ENCODE measurements at places on chromosomes 4 and X.
A peak's percentile ranks its signal among the peaks of the same experiment; 100 is the strongest.

DNA sequence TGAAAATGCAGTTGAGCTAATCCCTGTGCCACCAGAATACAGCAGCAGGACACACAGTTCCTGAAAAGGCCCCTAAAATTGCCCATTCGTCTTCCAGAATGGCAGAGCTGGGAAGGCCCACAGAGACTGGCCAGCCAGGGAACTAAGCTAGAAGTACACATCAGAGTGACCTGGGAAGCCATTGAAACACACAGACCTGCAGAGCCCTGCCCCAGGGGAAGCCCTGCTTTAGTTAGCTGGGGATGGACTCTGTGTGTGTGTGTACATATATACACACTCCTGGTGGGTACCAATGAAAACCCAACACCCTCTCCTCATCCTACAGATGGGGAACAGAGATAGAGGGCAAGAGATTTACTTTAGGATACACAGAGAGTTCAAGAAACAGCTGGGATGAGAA lies 227.7 kb downstream of the HS6ST2 start:
- DNase-seq: no peak

DNA sequence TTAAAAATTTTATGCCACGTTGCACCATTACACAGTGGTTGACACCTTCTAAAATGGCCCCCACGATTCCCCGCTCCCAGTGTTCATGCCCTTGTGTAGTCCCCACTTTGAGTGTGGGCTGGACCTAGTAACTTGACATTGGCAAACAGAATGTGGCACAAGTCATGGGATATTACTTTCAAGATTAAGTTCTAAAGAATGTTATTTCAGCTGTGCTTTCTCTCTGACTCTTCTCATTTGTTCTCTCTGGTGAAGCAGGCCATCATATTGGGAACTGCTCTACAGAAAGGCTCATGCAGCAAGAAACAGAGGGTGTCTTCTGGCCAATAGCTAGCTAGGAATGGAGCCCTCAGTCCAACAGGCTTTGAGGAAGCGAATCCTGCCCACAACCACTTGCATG lies 67.1 kb downstream of the ATXN3L start:
- DNase-seq: no peak

DNA sequence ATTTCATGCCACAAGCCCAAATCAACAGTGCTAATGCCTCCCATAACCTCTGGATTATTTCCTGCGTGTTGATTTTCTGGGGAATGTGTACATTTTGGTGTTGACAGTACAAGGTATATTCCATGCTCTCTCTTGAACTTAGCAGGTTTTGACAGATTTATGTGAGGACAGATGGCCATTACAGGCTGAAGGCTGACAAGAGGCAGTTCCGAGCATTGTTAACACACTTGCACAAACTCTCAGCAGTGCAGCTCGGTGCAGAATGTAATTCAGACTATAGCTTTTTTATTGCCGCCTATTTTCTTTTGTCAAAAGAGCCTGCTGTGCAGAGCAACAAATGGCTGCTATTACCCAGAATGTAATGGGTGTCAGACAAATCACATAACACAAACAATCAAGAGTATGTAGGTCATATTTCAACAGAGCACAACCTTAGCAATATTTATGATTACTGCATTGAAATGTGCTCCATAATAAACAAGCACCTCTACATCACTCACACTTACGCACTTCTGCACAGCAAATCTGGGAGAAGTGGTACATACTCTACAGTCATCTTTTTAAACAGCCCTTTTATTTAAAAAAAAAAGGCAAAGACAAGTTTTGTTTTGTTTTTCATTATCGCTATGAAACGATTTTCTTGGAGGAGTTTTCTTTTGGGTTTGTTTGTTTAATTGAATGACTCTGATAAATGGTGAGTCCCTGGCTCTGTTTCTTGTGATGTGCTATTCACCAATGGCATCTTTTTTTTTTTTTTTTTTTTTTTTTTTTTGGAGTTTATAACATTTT lies 71.6 kb downstream of the PPARGC1A start:
- no peak for DNase-seq

DNA sequence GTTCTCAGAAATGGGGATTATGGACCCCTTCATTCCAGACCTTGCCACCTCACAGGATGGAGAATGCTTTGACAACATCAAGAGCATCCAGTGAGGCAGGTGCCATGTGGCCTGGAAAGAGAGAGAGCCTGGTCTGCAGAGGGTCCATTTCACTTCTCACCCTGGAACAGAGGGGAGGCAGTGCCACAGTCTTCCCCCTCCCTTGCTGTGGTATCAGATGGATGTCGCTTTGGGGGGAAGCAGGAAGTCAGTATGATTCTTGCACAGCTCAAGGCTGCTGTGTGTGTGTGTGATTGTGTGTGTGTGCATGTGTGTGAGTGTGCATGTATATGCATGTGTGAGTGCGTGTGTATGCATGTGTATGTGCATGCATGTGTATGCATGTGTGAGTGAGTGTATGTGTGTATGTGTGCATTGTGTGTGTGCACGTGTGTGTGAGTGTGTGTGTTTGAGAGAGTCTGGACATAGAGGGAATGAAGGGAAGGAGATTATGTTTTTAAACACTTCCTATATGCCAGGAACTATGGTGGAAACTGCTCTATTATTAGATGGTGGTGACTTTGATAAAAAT lies 328.6 kb upstream of the CLNK start:
- DNase-seq: no peak

DNA sequence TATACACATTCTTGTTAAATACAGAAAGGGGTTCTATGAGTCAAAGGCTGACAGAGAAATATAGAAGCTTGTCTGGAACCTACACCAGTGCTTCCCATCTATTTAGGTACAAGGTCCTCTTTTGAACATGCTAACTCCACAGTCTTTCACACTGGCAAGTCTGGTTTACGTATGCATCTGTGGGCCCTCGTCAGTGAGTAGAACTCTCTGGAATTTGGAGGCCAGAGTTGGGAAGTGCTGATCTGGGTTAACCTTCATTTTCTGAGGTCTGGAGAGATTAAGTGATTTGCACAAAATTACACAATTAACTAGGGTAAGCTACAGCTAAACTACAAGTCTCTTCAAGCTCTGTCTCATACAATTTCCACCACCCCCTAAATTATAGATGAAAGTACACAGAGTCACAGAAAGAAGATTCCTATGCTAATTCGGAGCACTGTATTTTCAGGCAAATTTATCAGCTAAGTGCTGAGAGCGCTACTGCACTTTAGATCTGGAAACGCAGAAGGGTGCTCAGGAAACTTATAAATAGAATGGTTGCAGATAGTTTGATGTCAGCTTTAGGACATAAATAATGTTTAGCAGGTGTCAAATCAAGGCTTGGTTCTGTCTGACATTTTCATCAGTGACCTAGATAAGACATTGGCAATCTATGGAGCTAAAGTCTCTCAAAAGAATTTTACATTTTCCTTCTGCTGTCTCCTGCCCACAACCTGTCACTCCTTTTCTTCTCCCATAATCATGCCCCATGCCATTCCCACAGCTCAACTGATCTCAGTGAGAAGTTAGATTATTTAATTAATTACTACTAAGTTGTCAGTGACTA lies 43.0 kb upstream of the PDLIM5 start:
- no peak for DNase-seq

DNA sequence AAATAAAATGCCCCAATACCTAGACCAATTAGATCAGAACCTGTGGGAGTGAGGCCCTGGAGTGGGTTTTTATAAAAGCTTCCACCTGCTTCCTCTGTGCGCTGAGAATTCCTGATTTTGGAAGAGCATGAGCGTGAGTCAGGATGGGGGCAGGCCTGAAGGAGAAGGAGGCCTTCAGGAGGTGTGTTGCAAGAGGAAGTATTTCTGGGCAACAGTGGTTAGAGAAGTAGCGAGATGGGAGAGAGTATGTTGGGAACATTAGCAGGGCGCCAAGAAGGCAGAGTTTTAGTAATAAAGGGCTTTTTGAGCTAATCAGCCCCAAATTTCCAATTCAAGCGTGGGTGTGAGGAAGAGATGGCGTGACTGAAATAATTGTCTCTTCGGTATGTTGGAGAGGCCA lies 349.8 kb downstream of the UNC5C start:
- no peak for DNase-seq

DNA sequence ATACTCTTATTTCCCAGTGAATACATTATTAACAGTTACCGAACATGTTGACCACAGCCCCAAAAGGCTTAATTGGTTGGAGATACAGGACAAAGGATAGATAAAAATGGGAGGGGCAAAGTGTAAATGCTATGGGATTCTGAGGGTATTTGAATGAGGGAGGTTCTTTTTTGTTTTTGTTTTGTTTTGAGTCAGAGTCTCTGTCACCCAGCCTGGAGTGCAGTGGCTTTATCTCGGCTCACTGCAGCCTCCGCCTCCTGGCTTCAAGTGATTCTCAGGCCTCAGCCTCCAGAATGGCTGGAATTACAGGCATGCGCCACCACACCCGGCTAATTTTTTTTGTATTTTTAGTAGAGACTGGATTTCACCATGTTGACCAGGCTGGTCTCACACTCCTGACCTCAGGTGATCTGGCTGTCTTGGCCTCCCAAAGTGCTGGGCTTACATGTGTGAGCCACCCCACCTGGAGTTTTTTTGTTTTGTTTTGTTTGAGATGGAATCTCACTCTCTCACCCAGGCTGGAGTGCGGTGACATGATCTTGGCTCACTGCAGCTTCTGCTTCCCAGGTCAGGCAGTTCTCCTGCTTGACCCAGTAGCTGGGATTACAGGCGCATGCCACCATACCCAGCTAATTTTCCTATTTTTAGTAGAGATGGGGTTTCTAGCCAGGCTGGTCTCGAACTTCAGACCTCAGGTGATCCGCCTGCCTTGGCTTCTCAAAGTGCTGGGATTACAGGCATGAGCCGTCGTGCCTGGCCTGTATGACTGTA lies 9.0 kb downstream of the UBE2K start:
- DNase-seq: no peak

- DNase-seq: peak; percentile 28
Observed at GRCh38 chr4:3630598-3631543, 98.6 kb upstream of the LRPAP1 start.

DNA sequence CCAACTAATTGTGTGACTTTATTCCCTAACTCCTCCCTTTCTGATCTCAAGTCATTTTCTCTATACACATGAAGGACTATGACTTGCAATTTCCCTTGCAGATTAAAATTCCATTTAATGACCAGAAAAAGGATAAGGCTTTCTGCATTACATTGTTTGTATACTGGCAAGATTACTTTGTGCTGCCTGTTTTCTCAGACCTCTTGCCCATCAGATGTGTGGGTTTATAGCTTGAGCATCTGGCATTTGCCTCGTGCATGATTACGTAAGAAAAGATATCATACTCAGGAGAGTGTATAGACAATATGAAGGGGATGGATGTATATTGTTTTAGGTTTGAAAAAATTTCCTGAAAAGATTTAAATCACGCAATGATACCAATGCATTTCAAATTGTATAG lies 593.8 kb upstream of the SLIT2 start:
- no peak for DNase-seq

DNA sequence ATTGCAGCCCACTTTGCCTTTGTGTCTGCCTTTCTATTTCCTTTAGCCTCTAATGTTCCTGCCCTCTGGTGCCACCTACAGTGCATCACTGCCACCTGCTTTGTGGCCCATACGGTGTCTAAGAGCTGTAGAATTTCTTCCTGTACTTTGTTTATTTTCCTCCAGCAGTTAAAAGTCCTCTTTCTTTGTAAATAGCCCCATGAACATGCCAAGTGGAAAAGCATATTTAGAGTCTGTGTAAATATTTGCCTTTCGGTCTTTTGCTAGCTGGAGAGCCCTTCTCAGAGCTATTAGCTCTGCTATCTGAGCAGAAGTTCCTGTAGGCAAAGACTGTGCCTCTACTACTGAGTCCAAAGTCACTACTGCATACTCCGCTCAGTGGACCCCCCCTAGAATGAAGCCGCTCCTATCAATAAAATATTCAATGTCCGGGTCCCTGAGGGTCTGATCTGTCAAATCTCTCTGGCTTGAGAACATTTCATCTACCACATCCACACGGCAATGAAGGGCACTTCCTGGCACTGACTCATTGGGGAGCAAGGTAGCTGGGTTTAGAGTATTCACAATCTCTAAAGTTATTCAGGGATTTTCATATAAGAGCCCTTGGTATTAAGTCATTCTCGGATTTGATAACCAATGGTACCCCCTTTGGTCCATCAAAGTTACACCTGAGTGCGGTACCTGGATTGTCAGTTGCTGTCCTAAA lies 36.3 kb downstream of the SULT1E1 start:
- DNase-seq: peak; percentile 37

Data from right cardiac atrium (tissue), 5 donors.